Stimulated activated CD8-positive, alpha-beta memory T cell treated with anti-CD3 and anti-CD28 coated beads, Interleukin-2, amount 100 ng/mL, for 48 hours (primary cell): ENCODE measurements at places on chromosomes 2 and 18.

DNA sequence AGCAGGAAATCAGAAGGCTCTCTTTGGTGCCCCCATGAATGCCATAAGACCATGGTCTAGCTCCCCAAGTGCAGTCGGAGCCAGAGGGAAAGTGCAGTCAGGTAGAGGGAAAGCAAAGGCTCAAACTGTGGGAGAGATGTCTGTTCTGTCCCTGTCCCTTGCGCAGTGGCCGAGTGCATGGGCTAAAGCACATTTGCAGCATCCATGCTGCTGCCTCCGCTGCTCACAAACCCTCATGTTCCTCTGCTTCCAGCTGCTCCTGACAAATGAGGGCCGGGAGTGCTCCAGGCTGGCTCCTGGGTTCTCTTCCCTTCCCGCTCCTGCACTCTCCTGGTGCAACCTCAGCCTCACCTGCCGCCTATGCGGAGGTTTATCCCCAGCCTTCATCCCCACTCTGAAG lies 34.2 kb downstream of the SCTR start:
- no peak for DNase-seq

DNA sequence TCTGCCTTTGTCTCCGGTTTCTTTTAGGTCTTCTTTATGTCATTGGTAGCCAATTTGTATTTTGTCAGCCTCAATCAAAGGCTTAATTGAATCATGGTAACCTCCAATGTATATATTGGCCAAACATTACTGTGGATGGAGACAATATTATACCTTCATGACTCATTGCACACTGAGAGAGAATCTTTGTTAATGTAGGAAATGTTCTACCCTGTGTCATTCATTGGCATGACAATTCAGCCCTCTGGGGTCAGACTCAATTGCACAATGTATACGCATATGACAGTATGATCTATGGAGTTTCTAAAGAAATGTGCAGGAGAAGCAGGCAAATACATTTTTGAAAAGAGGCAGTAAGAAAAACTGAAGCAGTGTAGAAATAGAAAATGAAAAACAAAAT lies 162.6 kb downstream of the PDE11A start:
- no peak for DNase-seq

DNA sequence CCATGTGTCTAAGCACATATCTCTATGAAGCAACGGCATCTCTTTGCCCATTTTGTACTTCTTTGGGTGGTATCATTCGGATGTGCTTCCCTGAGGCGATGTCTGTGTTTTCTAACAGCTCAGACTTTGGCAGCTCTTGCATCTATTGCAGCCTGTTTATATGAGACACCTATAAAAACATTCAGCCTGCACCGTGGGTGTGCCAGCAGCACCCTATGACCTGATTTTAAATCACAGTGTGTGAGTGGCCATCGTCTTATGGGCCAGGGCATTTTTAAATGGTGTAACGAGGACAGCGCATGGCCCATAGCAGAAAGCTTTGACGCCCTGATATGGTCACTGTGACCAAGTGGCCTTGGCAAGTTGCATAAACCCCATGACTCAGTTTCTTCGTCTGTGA lies 12.9 kb downstream of the NPAS2 start:
- no peak for DNase-seq

- DNase-seq: no peak
These were observed 3.2 kb downstream of the SMAD7 start for GRCh38 chr18:48947560-48947959.

DNA sequence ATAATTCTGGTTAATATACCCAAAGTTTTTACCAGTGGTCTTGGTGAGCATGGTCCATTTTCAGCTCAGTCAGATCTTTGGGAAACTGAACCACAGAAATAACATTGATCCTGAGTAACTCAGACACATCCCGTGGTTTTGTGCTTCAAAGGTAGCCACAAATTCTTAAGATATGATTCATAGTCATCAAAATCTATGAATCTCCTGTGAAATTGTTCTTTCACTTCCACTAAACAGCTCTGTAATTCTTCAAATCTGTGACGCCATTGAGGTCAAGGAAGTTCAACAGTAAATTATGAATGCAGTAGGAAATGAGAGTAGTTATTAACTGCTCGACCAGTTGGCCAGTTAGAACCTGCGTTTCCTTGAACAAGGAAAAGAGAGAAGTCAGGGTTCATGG lies 147.3 kb downstream of the IRS1 start:
- DNase-seq: no peak

- no peak for DNase-seq
These were observed 7.1 kb downstream of the TMEM247 start for GRCh38 chr2:46486436-46486835.

GRCh38 chr2:232350804-232351685 lies 27.5 kb upstream of the ALPP start:
- DNase-seq: no peak

DNA sequence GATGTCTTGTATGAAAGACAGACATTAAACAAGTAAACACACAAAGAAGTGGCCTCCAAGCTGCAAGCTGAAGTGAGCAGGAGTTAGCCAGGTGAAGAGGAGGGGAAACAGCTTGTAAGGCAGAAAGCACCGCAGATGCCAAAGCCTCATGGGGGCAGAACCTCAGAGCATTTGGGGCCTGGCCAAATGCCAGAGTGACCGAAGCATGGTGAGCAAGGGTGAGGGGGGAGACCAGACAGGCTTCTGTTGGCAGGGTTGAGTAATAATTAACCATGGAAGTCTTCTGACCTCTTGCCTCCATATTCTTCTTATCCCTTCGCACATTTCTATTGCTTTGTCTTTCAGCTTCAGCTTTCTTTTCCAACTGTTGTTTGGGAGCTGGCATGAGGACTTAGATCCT lies 5.6 kb downstream of the QPCT start:
- no peak for DNase-seq

DNA sequence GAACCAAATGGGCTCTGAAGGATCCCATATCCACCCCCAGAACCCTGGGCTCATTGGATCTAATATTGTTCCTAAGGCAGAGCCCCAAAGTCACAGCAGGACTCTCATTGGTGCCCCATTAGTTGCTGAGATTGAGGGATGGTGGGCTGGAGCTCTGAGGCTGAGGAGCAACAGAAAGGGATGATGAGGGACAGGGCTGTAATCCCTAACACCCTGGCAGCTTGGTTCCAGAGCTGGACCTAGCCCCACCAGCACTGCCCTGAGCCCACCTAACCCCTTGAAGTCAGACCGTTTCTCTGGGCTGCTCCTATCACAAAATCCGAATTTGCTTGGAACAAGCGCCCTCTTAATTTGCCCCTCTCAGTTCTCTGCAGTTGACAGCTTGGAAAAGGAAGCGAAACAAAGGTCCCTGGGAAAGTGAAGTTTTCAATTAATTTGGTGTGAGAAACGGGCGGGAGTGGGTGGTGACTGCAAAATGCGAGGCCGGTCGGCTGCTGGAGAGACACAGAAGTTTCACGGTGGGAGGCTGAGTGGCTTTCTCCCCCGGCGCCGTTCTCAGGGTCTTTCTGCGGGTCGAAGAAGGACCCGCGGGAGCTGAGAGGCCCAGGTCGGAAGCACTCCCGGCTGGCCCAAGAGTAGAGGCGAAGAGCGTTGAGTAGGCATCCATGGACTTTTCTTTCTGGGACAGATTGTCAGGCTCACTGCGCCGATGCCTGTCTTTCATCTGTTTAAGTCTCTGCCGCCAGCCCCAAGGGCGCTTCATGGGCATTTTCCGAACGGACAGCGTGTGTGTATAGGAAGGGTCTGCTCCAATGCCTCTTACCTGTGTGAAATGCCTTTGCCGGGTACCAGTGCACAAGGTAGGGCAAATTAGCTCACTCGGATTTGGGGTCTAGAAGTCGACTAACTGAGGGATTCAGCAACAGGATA lies 927 bp upstream of the HOXD13 start:
- no peak for DNase-seq

GRCh38 chr2:19611491-19612332 lies 253.3 kb upstream of the OSR1 start:
- no peak for DNase-seq

DNA sequence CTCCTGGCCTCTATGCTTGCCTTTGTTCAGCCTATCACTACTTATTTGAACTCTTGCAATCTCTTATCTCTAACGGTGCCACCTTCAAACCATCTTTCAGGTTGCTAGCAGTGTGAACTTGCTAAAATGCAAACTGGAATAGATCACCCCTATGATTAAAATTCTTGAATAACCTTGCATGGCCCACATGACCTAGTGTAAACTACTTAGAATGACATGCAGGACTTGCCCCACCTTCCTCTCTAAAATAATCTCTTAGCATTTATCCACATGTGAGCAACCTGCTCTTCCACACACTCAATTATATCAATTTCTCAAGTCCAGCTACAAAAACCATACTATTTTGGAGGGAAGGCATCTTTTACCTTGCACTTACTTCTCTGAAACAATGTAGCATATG lies 137.6 kb downstream of the ETAA1 start:
- DNase-seq: no peak

GRCh38 chr18:44741511-44741910 lies 60.8 kb downstream of the SETBP1 start:
- DNase-seq: no peak

- DNase-seq: no peak
These were observed 665.0 kb upstream of the FANCL start for GRCh38 chr2:58906081-58906645.

GRCh38 chr2:176109946-176110345 lies 2.9 kb downstream of the HOXD11 start:
- no peak for DNase-seq

DNA sequence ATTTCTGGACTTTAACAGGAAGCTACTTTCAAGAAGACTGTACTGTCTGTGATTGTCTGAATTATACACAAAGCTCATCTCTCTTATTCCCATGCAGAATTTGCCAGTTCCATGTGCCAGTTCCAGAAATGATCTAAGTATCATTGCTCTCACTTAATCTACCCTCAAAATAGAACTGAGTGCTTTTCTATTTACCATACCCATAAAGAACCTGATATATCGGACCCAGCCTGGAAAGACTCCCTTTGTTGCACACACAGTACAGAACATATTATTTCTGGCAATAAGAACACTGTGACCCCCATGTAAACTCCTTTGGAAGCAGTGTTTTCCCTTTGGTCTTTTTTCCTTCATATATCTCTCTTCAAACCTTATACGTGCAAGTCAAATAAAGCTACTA lies 102.3 kb upstream of the TTN start:
- no peak for DNase-seq

DNA sequence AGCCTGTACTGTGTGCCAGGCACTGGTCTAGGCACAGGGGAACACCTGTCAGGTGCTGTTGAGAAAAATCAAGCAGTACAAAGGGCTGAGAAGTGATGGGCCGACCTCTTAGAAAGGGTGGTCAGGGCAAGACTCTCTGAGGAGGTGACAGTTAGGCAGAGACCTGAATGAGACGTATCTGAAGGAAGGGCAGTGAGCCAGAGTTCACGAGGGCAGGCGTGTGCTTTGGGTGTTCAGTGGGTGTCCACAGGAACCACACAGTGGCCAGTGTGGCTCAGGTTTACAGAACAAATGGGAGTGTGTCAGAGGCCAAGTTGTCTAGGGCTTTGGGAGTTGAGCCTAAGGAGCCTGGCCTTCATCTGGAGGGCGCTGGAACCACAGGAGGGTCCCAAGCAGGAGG lies 6.2 kb downstream of the ARMC9 start:
- DNase-seq: no peak

- no peak for DNase-seq
These were observed 42.5 kb upstream of the LCLAT1 start for GRCh38 chr2:30404319-30405259.

- DNase-seq: no peak
These were observed 1.3 kb downstream of the HSPD1 start for GRCh38 chr2:197498235-197498936.

DNA sequence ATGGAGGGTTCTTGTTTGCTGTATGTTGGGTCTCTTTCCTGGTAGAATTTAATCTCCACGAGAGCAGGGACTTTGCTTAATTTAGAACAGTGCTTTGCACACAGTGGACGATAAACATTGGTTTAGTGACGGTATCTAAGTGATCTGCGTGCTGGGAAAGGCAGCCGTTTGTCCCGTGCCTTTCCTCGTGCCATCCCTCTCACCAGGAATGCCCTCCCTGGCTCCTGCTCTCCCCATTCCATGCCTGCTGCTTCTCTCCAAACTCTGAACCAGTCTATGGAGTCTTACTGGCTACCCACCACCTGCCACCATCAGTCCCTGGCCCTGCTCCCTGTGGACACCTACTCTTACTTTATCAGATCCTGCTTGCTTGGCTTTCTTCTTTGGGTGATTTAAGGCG lies 27.3 kb upstream of the TNP1 start:
- no peak for DNase-seq

- DNase-seq: peak; percentile 38
These were observed 2.4 kb upstream of the HOXD8 start for GRCh38 chr2:176126929-176127773.

DNA sequence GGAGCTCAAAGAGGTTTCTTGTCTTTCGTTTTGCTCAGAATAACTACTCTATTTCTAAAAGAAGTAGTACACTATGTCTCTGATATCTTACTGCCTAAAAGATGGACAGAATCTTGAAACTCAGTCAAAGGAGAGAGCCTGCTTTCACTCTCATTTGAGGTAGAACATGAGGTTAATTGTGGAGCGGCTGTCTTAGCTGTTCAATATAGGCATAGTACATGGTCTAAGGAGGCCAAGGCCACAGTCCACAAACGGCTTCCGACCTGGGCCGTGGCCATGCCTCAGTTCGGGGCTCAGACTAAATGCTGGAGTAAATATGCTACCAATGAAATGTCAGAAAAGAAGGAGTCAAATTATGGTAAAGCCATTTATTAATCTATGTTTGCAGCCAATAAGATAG lies 185.8 kb upstream of the ACAA2 start:
- no peak for DNase-seq

- DNase-seq: no peak
These were observed 74.1 kb downstream of the SCG2 start for GRCh38 chr2:223528036-223528435.

DNA sequence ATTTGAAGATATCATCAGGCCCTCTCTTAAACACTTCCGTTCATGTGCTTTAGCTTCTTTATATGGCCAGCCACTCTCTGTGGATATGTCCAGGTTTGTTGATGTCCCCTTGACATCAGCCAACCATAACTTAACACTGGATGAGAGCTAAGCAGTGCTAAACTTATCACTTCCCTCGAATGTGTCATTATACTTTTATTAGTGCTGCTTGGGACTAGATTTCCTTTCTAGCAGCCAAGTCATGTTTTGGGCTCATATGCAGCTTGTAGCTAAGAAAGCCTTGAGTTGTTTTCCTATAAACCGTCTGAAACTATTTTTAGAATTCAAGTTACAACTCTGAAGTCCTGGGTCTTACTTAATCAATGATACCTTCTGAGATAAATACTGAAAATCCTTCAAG lies 144.8 kb upstream of the TNP1 start:
- DNase-seq: no peak

DNA sequence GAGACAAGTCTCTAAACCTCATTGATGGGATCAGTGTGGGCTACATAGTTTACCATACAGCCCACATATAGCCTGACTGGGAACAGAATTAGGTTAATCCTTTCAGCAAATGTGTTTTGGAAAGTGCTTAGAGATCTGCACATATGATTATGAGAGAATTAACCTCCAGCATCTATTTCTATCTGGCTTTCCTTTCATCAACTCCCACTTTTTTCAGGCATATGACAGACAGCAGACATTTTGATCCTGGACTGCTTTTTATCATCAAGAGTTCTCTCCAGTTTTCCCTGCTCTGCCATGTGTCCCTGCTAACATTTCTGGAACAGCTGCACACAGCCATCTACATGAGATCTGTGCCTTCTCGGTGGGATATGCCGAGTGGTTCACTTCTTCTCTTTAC lies 139.5 kb upstream of the LRP1B start:
- no peak for DNase-seq
